IMR-90 (cell line): ENCODE measurements at places on chromosomes 13 and 19.

DNA sequence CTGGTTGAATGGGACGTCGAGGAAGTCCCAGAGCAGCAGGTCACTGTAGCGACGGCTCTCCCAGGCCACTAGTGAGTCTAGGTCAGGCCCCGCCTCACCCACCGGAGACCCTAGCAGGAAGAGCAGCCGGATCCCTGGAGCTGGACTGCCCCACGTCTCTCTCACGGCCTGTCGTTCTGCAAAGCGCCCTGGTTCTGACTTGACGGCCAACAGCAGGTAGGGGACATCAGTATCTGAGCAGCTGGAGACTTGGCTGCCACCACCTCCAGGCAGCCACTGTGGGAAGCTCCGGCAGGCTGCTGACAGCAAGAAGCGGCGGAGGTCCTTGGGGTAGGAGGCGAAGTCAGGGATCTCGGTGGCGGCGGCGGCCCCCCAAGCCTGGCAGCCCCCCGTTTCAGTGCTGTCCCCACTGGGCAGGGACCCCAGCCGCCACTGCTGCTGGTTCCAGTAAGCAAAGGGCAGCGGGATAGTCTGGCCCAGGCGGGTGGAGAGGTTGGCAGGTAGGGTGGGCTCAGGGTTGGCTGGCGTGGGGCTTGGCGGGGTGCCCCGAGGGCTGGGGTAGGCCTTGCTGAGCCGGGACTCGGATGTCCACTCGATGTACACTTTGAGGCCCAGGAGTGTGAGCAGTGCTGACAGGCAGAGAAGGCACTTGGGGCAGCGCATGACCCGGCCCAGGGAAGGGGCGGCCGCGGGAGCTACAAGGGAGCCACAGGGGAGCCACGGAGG, 895 bp downstream of the B3GNT8 start:
- DNase-seq: no peak

- no peak for DNase-seq
These were observed 199.0 kb upstream of the RXFP2 start for GRCh38 chr13:31540281-31540680.

- DNase-seq: peak; percentile 95
These were observed 49.0 kb upstream of the FRY start for GRCh38 chr13:31982540-31982939.

- DNase-seq: peak; percentile 68
These were observed at the start of gene ZNF730 for GRCh38 chr19:23116802-23117571. TSS of gene ZNF730 (plus strand) at chr19:23117025. CDS start at chr19:23117174, 149 bp downstream.

- no peak for DNase-seq
These were observed 159.3 kb downstream of the UGGT2 start for GRCh38 chr13:95893861-95894260.

DNA sequence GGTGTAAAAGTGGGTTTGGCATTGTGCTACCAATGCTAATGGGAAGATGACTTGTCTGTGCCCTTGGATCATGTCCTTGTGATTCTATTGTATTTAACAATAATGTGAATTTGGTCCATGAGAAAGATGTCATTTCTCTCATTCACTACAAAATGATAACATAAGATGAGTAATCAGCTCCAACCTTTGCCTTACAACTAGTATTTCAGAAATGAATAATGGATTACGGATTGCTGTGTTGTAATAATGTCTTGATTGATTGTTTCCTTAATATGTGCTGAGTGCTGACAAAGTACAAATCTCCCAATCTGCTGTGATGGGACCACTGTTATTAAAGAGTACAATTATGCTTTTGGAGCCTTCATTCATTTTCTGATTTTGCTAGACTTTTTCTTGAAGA, 375.0 kb downstream of the PCDH9 start:
- DNase-seq: no peak

DNA sequence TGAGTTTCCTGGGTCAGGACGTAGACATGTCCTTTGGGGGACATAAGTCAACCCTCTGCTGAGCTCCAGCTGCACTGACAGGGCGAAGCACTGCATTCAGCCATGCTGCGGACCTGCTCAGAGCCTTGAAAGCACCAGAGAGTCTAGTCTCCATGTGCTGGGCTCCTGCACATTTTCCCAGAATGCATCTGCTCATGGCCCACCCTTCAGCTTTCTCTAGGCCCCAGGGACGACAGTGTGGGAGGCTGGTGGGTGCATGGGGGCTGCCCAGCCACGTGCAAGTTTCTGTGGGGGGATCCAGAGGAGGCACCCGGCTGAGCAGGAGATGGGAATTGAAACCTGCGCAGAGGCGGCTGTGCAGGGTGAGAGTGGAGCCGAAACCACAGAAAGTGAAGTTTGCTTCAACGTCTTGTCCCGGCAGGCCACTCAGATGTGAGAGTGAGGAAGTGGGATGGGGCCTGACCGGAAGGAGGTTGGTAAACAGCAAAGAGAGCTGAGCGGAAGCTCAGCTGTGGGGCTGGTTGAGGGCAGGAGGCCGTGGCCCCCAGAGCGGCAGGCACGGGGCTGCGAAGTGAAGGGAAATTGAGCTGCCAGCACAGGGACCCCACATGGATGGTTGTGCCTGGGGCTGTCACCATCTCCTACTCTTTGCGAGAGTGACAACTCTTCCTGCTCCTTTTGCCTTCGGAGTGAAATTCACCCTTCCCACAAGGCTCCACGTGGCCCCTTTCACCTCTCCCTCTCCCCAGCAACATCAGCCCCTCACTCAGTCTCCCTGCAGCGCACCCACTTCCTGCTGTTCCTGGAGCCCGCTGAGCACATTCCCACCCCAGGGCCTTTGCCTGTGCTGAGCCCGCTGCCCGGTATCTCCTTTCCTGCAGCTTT, 11.8 kb downstream of the PGLS start:
- DNase-seq: no peak

DNA sequence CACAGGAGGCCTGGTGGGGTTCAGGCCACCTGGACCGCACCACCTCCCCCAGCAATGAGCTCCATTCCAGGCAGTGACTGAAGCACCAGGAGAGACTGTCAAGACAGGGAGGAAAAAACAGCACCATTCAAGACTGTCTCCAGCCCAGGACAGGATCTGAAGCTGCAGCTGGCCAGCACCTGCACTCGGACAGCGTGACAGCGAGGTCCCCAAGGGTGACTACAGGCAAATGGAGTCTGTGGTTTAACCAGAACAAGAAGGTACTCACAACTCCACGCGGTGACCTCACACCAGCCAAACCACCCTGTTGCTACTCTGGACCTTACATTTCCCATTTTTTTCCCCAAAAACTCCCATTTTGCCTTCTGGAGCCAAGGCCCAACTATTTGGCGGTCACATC, 9.8 kb downstream of the MED26 start:
- DNase-seq: no peak

GRCh38 chr13:93614776-93615175, 388.2 kb downstream of the GPC6 start:
- DNase-seq: peak; percentile 48

- no peak for DNase-seq
These were observed 4.7 kb downstream of the LSM4 start for GRCh38 chr19:18317961-18318800.

- DNase-seq: peak; percentile 44
These were observed 404 bp downstream of the C19orf44 start for GRCh38 chr19:16496613-16496983.

DNA sequence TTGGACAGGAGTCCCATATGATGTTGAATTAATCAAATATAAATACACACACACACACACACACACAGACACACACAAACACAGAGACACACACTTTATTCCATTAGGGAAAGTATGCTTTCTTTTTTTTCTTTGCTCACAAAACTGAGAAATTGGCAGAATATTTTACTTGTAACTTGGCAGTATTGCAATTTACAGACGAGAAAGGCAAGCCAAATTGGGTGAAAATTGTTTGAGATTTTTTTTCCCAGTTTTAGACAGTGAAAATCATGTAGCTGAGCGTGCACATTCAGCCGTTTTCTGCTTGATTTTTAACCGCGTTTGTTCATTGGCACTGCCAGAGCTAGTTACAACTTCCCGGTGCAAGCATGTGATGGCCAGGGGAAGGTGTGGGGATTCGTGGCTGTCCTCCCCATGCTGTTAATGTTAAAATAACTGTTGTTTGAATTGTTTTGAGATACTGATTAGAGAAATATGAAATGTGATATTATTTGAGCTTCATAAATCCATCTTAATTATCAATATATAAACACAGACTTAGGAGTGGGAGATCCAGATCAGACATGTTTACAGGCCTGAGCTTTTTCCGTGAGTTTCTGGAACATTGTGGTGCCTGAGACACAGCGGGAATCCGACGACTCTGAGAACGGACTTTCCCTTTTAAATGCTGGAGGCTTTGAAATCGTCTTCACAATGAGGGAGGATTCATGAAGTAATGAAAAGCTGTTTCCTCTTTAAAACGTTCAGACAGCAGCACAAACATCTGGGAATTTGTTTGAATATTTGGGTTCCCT, 125.5 kb downstream of the KCNRG start:
- no peak for DNase-seq

- DNase-seq: peak; percentile 29
These were observed 8.3 kb downstream of the CACTIN start for GRCh38 chr19:3618144-3618810.
